T-helper 9 cell (primary cell): ENCODE measurements at places on chromosomes 6 and 20.

- no peak for DNase-seq
These were observed 39.5 kb downstream of the PPP1R16B start for GRCh38 chr20:38844963-38845362.

DNA sequence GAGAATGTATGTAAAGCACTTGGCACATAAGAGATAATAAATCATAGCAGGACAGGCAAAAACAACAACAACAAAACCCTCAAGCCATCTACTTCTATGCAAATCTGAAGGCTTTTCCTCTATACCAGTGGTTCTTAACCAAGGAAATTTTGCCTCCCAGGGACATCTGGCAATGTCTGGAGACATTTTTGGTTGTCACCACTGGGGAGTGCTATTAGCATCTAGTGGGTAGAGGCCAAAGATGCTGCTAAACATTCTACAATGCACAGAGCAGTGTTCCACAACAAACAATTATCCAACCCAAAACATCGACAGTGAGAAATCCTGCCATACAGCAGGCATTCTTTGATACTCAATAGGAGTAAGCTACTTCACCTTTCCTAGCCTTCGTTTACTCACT, 28.2 kb downstream of the NDRG3 start:
- DNase-seq = no peak

- DNase-seq = no peak
These were observed 22.3 kb upstream of the AFDN start for GRCh38 chr6:167804281-167805013.

DNA sequence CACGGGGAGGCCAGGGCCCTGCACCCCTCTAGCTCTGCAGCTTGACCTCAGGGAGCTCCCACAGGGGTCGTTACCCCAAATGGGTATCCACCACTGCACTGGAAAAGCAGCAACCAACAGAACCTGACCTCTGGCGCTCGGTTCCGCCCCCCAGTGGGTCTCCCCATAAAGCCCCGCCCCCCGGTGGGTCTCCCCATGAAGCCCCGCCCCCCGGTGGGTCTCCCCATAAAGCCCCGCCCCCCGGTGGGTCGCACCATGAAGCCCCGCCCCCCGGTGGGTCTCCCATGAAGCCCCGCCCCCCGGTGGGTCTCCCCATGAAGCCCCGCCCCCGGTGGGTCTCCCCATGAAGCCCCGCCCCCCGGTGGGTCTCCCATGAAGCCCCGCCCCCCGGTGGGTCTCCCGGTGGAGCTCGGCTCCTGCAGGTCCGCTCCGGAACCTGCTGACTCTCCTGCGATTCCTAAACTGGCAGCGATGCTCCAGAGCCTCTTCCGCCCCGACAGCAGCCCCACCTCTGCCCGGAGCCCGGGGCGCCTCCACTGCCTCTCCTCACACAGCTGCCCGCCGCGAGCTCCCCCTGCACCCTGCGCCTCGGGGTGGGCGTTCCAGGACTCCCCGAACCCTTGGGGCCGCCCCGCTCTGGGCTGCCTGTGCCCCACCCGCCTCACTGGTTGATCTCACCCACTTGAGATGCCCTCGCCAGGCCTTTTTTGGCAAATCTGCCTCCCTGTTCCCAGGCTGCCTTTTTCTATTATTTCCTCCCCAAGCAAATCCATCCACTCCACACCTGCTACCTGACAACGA, 12.1 kb downstream of the SLC2A4RG start:
- DNase-seq = no peak

DNA sequence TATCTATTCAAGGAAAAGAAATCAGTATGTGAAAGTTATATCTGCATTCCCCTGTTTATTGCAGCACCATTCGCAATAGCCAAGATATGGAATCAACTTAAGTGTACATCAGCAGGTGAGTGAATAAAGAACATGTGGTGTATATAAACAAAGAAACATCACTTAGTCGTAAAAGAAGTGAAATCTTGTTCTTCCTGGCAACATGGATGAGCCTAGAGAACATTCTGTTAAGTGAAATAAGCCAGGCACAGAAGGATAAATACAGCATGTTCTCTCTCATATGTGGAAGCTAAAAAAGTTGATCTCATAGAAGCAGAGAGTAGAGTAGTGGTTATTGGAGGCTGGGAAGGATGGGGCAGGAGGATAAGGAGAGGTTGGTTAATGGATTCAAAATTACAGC, 287.9 kb upstream of the FERMT1 start:
- no peak for DNase-seq

DNA sequence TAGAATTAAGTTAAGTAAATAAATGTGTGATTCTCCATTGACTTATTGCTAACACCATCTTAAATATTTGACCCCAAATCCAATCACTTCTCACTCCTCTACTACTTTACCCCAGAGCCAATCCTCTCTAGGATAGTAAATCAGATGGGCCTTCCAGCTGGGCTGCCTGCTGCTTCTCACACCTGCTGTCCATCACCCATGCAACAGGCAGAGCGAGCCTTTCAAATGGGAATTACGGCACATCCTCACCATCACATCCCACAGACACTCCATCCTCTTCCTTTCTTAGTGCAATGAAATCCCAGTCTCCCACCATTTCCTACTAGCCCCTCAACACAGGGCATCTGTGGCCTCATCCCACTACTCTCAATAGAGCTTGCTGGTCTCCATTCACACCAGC, 34.0 kb downstream of the HLA-F start:
- no peak for DNase-seq

GRCh38 chr6:87391334-87391733, 16.4 kb upstream of the CFAP206 start:
- no peak for DNase-seq

GRCh38 chr20:23745247-23745646, 5.5 kb downstream of the CST1 start:
- DNase-seq = no peak

- DNase-seq = no peak
These were observed 72.4 kb upstream of the ZMYND8 start for GRCh38 chr20:47428851-47429336.

- DNase-seq = no peak
These were observed 43.2 kb downstream of the PACRG start for GRCh38 chr6:162770955-162771354.

GRCh38 chr6:170459451-170459850, 93.7 kb downstream of the PSMB1 start:
- no peak for DNase-seq
